ENCODE measurements at places on chromosomes 1 and 21.

GRCh38 chr1:220741825-220742224 lies 6.3 kb upstream of the MTARC2 start:
- DNase-seq, result no peak

GRCh38 chr1:2544093-2544874 lies 11.9 kb upstream of the TNFRSF14 start:
- no peak for DNase-seq

GRCh38 chr21:36786186-36786585 lies 87.3 kb downstream of the SIM2 start:
- DNase-seq, result no peak

- peak; percentile 76 for DNase-seq
These were observed 20.4 kb downstream of the H3-3A start for GRCh38 chr1:226082959-226083301.

DNA sequence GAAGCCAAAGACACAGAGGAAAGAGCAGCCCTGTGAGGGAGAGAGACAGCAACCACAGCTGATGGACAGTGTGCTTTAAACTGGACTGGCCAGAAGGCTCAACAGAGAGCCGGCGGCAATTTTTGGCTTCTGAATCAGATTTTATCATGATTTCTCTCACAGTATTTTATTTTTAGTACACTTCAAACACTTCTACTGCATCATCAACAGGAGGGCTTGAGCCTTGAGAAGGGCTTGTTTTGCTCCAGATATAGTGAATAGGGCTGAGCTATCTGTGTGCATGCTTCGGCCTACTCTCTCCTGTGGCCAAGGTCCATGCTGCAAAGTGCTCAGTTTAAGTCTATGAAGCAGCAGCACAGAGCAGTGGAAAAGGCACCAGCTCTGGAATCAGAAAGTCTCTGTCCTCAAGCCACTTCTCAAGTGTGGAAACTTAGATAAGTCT lies 33.3 kb downstream of the ADCY10 start:
- DNase-seq, result no peak

DNA sequence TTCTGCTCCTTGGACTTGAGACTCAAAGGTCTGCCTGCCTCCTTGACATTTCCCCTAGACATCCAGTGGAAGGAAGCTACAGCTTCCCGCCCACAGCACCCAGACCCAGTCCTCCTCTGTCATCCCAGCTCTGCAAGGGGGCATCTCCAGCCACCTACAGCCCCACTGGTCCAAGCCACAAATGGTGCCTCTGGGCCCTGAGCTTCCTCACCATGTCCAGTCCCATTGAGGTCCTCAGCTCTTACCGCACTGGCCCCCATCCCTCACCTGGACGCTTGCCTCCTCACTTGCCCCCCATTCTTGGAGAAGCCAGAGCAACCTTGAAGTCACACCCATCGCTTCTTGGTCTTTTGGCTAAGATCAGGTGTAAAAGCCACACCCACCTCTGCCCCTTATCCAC lies 13.2 kb downstream of the PODN start:
- no peak for DNase-seq

DNA sequence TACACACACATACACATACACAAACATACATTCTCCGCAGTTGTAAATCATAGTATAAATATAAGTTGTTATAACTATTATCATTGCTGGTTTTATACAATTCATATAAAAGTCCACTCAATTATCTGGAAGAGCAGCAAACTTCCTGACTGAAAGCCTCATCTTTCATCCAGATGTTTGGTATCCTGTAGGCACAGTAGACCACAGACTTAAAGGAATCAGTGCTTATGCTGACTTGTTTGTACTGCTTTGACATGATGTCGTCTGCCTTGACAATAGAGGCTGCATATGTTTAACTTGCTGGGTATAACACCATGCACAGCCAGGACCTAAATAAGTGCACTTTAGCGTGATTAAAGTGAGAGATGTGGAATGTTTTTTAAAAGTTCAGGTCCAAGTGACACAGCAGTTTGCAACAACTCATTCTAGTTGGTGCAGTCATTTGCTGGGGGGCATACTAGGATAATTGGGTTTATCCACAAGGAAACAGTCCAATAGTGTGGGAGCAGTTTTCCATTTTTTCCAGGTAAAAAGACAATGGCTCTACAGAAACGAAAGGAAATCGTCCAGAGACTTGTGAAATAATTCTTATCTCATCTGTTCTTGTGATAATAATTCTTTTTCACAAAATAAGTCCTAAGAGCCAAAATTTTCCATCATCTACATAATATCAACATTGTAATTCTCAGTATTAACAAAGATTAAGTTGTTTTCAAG lies 110.3 kb upstream of the TSPAN2 start:
- no peak for DNase-seq

DNA sequence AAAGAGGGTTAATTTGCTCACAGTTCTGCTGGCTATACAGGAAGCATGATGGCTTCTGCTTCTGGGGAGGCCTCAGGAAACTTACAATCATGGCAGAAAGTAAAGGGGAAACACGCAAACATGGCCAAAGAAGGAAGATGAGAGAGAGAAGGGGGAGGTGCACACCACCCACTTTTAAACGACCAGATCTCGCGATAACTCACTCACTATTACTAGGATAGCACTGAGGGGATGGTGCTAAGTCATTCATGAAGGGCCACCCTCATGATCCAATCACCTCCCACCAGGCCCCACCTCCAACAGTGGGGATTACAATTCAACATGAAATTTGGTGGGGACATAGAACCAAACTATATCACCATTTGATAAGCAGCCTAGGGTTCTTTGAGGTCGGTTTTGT lies 2.4 kb upstream of the C1orf115 start:
- no peak for DNase-seq

GRCh38 chr1:15958111-15958510 lies 17.8 kb downstream of the ZBTB17 start:
- no peak for DNase-seq

GRCh38 chr1:36768486-36769178 lies 265.7 kb downstream of the GRIK3 start:
- DNase-seq, result no peak

DNA sequence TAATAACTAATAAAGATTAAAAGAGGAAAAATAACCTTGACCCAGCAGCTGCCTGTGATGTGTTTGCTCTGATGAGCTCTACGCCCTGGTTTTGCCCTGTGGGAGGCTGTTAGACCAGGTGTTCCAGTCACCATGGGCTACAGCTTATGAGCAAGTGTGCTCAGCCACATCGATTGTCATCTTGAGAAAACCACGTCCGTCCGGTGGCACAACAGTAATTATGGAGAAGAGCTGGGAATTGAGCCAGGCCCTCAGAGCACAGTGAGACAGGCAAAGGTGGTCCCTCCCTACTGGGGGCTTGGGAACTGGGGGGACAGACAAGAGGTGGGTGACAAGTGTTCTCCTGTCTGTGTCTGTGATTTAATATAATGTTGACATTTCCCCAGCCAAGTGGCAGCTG lies 420.5 kb downstream of the MATN1 start:
- DNase-seq, result no peak

DNA sequence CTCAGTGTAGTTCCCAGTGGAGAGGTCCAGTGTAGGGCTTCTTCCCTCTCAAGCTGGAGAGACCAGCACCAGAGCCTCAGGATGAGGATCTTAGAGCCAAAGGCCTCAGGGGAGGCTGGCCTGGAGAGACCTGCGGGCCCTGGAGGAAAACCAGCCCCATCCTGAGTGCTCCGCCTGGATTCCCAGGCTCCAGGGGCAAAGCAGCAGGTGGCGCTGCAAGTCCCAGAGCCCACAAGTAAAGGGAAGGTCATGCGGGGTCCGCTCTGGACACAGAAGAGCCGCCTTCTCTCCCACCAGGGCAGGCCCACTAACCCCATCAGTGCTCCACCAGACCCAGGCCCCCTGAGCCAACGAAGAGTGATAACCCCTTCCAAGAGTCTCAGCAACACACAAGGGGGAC lies 22.7 kb downstream of the PGBD5 start:
- no peak for DNase-seq

- DNase-seq, result no peak
These were observed 201.0 kb downstream of the SIPA1L2 start for GRCh38 chr1:232428786-232429530.

- DNase-seq, result no peak
These were observed 8.2 kb downstream of the BACH1 start for GRCh38 chr21:29306920-29307319.

DNA sequence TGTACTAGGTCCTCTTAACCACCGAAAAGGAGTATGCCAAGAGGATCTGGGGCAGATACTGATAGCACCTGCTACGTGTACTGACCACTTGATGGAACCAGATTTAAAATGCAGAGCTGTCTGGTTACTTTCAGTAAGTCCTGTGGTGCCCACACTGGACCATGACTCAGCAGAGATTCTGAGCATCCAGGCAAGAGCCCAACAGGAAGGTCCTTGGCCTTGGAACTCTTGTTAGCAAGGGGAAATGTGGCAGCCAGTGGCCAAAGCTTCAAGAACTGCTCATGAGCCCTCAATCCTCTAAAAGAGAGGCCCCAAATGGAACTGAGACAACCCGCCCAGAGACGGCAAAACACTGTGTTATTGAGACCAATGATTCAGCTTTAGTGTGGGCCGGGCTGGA lies 4.2 kb upstream of the GJB5 start:
- DNase-seq, result no peak

DNA sequence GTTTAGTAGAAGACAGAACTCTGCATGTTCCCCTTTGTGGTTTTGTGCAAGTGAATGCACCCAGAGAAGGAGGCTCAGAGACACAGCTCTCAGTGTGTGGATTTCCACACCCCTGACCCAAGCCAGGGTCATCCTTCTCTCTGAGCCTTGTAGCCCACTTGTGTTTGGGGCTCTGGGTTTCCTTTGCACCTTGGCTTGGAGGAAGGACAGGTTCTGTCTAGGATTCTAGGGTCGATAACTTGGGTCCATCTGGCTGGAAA lies 27.2 kb downstream of the MYOG start:
- no peak for DNase-seq

DNA sequence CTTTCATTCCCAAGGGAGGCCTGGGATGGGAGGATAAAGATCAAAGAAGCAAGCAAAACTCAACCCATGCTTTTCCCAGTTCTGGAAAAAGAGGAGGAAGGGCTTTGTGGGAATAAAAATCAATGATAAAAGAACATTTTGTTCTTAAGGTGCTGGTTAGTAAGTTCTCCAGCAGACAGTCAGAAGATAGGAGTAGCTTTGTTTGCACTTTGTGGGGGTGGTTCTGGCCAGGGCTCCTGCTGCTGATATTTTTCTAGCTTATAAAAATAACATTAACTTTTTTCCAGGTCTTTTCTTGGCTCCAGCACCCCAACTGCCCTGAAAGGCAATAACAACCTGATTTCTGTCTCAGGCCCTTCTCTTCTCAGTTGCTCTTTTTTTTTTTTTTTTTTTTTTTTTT lies 220.0 kb downstream of the FGGY start:
- DNase-seq, result no peak

- DNase-seq, result no peak
These were observed 247.3 kb downstream of the BACH1 start for GRCh38 chr21:29546071-29546470.

DNA sequence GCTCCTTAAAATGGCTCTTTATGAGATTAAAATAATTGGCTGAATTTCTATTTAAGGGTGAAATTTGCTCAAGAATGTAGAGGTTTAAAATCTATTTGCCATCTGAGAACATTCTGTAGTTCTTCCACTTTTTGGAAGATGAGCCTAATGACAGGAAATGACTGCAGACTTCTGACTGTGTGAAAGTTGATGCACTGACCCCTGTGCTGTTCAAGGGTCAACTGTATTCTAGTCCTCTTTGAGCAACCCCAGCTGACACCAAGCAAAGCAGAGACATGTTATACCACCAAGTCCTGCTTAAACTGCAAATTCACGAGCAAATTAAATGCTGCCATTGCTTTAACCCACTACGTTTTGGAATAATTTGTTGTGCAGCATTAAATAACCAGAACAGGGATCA lies 26.6 kb downstream of the DDAH1 start:
- DNase-seq, result no peak

DNA sequence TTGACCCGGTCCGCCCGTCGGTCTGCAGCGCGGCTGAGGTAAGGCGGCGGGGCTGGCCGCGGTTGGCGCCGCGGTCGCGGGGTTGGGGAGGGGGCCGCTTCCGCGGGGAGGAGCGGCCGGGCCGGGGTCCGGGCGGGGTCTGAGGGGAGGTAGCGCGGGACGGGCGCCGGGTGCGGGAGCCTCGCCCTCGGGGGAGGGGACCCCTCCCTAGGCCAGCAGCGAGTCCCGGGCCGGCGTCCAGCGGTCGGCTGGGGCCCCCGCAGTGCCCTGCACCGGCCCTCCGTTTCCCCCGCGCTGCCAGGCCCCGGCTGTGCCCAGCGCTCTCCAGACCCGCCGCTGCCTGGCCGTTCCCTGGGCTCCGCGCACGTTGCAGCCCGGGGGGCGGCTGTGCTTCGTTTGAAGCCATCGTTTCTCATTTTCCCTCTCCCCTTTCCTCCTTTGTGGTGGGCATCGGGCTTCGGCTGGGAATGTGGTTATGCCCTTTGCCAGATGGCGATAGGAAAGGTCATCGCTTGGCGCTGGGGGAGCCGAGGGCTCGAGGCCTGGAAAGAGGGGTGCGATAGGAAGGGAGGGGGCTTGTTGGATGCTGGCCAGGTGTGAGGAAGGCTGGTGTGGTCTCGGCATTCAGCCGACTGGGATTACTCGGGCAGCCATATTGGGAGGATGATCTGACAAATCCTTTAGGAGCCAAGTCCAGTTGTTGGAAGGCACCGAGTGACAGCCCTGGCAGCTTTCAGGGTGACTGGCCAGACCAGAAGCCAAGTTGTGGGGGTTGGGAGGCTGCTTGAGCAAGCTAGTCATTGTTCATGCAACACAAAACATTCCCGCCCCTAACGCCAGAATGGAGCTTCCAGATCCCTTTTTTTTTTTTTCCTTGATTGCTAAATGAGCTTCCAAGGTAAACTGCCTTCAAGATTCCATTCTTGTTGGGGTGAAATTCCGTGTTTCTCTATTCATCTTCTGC lies 753 bp downstream of the KIF1B start:
- peak; percentile 82 for DNase-seq

DNA sequence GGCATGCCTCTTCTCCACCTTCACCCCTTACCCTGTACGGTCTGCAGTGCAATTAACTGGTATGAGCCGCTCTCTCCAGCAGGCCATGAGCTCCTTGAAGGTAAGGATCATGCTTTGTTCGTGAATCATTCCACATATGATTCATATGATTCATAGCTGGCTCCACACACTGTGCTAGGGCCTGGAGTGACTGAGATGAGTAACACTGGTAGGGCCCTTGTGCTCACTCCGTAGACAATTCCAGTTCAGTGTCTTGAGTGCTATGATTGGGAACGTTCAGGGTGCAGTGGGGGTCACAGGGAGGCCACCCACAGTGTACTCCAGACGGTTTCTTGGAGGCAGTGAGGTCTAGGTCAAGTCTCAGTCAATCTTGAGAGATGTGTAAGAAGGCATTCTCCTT lies 239.8 kb downstream of the LMX1A start:
- DNase-seq, result no peak

- DNase-seq, result peak; percentile 39
These were observed 746 bp upstream of the POFUT2 start for GRCh38 chr21:45288441-45288841.

DNA sequence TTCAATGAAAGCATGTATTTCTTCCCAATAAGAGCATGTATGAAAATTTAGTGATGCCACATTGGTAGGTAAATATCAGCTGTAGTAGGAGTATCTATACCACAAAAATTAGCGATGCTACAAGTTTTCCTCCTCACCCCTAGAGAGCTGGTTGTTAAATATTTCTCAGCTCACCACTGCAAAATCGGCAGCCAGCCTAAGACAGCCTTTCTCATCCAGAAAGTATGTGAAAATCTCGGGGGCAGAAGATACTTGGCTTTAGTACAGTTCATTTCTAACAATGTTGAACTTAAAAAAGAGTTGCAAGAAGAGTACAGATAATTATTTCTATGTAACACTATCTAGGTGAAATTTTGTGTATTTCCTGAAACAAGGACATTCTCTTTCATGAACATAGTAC lies 235.4 kb downstream of the TPR start:
- no peak for DNase-seq

Data from neural progenitor cell (in vitro differentiated cells).